Tracheal epithelial cell (primary cell): ENCODE measurements at places on chromosomes 5 and 9. TPM values are rescaled to one million over a fixed set of nuclear protein-coding genes. Genes with fewer than 3 reads are reported as not detected.

The WASHC1 gene
- 6.0 and 9.8 TPM in 2 replicates for total RNA-seq

The GPR151 gene
- not detected in 2 replicates for total RNA-seq

The GZMA gene
- total RNA-seq = not detected in 2 replicates

The RNF208 gene
- total RNA-seq = 0.24 and 0.64 TPM in 2 replicates

The CMBL gene
- total RNA-seq = 3.4 and 11.3 TPM in 2 replicates

The TMEM252 gene
- not detected in 2 replicates for total RNA-seq

The SPATA31A3 gene
- not detected in 2 replicates for total RNA-seq

The CD72 gene
- total RNA-seq = 0.72 TPM in 1 of 2 replicates, not detected in the other

The OR13J1 gene
- total RNA-seq = not detected in 2 replicates

The LHX3 gene
- total RNA-seq = not detected in 2 replicates

The NR5A1 gene
- total RNA-seq = 0.21 TPM in 1 of 2 replicates, not detected in the other

The UNC13B gene
- total RNA-seq = 18.8 and 21.7 TPM in 2 replicates

The NR4A3 gene
- 0.24 TPM in 1 of 2 replicates, not detected in the other for total RNA-seq

The PHF24 gene
- under 0.01 and 0.48 TPM in 2 replicates for total RNA-seq

The SLC1A3 gene
- 4.6 and 7.0 TPM in 2 replicates for total RNA-seq

The PCDHB11 gene
- 0.24 and 0.43 TPM in 2 replicates for total RNA-seq

The GFPT2 gene
- total RNA-seq = under 0.01 and 0.48 TPM in 2 replicates

The ZNF483 gene
- total RNA-seq = 0.64 and 1.4 TPM in 2 replicates

The LCN1 gene
- not detected in 2 replicates for total RNA-seq

The SLC46A2 gene
- not detected in 2 replicates for total RNA-seq

The DRD1 gene
- total RNA-seq = not detected in 2 replicates

The S1PR3 gene
- total RNA-seq = under 0.01 and 4.1 TPM in 2 replicates

The TTLL11 gene
- 1.9 and 3.0 TPM in 2 replicates for total RNA-seq

The SEMA4D gene
- 3.4 and 4.5 TPM in 2 replicates for total RNA-seq
